ENCODE measurements at places on chromosomes 5 and 9.

GRCh38 chr9:124270504-124271335, 13.0 kb downstream of the NEK6 start:
- no peak for DNase-seq

DNA sequence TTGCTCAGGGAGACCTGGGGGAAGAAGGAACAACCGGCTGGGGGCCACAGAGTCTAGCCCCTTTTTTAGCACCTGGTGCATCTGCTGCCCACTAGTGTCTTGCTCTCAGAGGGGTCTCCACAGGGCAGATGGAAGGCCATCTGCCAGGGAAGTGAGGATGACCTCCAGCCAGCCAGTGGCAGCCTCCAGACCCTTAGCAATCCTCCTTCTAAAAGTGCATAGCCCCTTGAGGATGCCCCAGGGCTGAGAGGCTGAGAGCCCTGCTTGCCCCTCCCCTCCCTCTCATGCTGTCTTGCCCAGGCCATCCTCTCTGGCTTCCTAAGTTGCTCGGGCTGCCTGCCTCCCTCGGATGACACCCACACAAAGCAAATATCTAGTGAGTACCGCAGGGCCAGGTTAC, 81.5 kb upstream of the PANK3 start:
- no peak for DNase-seq

GRCh38 chr5:177487975-177488374, 9.4 kb downstream of the PDLIM7 start:
- DNase-seq = no peak

DNA sequence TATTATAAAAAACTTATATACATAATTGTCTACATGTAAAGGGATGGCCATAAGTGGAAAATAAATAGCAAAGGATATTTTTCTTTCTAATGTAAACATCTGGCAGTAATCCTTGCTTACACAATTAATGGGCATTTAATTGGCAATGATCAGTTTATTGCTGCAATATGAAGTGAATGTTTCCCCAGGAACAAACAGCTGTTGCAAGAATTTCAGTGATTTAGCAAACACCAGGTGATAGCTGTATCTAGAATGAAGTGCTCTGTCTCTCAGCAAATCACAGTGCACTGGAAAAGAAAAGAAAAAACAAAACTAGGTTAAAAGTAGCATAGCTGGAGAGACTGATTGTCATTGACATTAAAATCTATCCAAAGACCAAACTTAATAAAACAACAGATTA, 594.5 kb upstream of the ARRDC3 start:
- no peak for DNase-seq

DNA sequence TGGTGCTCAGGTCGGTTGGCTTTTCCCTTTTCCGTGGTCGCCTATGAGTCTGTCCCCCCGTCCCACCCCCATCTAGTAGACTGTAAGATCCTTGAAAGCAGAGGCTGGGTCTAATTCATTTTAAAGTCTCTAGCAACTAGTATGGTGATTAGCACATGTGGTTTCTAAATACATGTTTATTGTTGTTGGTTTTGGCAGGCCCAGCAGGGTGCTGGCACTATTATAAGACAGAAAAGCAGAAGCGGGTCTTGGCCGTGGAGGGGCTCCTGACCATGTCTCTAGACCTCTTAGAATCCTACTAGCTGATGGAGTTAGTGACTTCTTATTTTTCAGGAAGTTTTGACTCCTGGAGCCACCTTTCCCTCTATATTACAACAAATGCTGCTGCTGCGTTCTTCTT, 61.5 kb upstream of the TNFSF8 start:
- no peak for DNase-seq

GRCh38 chr9:86185872-86186271, 73.6 kb downstream of the C9orf153 start:
- no peak for DNase-seq

GRCh38 chr5:6989230-6989629, 276.0 kb downstream of the TENT4A start:
- no peak for DNase-seq

DNA sequence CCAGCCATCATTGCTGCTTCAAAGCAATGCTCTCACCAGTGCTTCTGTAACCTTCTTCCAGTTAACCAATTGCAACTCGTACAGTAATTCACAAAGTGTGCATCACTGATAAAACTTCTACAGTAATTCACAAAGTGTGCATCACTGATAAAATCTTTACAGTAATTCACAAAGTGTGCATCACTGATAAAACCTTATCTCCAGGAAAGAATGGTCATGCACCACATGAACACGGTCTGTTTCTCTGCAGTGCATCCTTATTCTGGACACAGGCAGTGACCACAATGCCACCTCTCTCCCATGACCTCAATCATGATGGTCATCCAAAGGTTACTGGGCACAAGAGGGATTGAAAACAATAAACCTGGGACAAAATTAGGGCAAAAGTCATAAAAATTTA, 153.6 kb downstream of the TSSK1B start:
- DNase-seq = no peak

GRCh38 chr5:97355775-97356174, 172.7 kb upstream of the RIOK2 start:
- DNase-seq = no peak

GRCh38 chr5:37165761-37166160, 83.4 kb downstream of the CPLANE1 start:
- no peak for DNase-seq

Measured in HCT116 (cell line).